CD4-positive, alpha-beta T cell treated with Interleukin-10 for 1 hour (primary cell): ENCODE measurements at places on chromosomes 12 and 14.

GRCh38 chr12:21906919-21907493 lies 34.2 kb downstream of the ABCC9 start:
- DNase-seq: no peak

GRCh38 chr14:86787717-86788116 lies 1205.3 kb downstream of the GALC start:
- no peak for DNase-seq

DNA sequence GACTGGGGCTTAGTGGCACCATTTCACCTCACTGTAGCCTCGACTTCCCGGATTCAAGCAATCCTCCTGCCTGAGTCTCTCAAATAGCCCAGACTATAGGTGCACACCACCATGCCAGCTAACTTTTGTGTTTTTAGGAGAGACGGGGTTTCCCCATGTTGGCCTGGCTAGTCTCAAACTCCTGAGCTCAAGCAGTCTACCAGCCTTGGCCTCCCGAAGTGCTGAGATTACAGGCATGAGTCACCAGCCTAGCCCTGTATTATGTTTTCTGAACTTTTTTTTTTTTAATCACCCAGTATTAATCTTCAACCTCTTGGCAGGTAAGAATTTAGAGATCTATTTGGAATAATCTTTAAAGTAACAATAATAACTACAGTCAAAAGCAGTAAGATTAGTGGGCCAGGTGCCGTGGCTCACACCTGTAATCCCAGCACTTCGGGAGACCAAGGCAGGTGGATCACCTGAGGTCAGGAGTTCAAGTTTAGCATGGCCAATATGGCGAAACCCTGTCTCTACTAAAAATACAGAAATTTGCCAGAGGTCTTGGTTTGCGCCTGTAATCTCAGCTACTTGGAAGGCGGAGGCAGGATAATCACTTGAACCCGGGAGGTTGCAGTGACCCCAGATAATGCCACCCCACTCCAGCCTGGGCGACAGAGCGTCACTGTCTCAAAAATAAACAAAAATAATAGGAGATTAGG lies 8.6 kb downstream of the NANOG start:
- no peak for DNase-seq

GRCh38 chr12:23001487-23001886 lies 376.5 kb downstream of the ETNK1 start:
- DNase-seq: no peak

GRCh38 chr12:95731519-95731958 lies 59.0 kb downstream of the NTN4 start:
- no peak for DNase-seq

DNA sequence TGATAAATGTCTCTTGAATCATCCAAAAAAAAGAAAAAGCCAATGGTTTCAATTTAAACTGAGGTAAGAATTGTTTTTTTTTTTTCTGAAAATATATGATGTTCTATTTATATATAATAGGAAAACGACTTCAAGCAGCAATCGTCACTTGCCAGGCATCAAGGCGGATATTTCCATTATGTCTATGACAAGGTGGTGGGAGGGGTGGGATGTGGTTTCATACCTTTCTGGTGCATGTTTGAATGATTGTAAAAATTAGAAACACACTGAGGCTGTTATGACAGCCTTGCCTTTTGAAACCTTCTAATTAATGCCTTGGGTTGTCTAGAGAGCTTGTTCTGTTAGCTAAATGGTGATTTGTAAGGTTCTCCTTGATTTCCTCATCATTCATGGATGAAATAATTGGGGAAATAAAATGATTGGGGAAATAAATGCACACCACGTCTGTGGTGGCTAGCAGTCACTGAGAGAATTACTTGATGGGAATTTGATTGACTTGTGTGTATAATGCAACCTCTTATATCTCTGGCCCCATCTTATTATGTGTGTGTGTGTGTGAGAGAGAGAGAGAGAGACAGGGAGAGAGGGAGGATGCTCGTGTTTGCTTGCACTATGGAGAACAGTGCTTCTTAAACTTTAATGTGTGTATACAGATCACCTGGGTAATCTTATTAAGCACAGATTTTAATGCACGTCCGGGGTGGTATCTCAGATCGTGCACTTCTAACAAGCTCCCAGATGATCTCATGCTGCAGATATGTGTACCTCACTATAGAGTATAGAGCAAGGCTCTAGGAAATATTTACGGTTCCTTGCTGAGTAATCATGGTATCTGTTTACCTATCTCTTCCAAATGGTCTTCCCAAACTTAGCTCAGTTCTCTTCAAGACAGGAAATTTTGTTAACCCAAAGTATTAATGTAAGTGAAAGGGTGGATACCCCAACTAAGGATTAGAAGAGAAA lies 502.6 kb downstream of the DIO2 start:
- DNase-seq: no peak

- DNase-seq: no peak
Observed at GRCh38 chr12:4203772-4204376, 69.7 kb upstream of the CCND2 start.

DNA sequence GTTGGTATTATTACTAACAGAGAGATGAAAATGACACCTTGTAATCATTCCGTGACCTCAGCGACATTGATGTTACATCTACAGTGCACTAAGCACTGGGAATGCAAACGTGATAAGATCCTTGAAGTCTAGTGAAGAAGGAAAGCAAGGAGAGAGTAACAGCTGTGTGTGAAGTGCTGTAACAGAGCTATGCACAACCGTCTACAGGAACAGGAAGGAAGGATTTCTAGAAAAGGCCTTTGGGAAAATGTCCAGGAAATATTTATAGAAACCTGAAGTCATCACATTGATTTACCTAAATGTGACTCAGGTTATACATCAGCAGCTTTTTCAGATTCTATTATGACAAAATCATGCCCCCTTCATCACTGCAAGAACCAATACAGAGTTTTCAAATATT lies 304.2 kb upstream of the AMIGO2 start:
- DNase-seq: no peak

GRCh38 chr12:332581-333205 lies 56.4 kb downstream of the KDM5A start:
- no peak for DNase-seq

DNA sequence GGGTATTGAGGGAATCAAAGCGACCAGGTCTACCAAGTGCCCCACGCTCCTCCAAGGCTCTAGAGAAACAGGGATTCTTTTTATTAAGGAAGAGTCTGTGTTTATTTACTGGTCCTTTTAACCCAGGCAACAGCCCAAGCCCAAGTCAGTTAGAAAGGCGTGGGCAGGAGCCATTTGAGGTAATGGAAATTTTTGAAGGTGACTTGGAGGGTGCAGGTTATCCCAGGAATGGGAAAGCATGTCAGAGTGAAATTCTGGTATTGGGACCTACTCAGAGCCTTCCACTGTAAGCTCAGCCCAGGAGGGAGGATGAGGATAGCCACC lies 2.9 kb downstream of the SLC6A12 start:
- no peak for DNase-seq

- no peak for DNase-seq
Observed at GRCh38 chr12:69512820-69513219, 42.6 kb downstream of the FRS2 start.

GRCh38 chr14:100605706-100606686 lies 18.8 kb upstream of the BEGAIN start:
- DNase-seq: no peak

GRCh38 chr12:132610051-132610759 lies at the start of gene LRCOL1:
TSS of gene LRCOL1 (minus strand) at chr12:132610582. CDS start at chr12:132606251, 4,331 bp downstream.
- no peak for DNase-seq

DNA sequence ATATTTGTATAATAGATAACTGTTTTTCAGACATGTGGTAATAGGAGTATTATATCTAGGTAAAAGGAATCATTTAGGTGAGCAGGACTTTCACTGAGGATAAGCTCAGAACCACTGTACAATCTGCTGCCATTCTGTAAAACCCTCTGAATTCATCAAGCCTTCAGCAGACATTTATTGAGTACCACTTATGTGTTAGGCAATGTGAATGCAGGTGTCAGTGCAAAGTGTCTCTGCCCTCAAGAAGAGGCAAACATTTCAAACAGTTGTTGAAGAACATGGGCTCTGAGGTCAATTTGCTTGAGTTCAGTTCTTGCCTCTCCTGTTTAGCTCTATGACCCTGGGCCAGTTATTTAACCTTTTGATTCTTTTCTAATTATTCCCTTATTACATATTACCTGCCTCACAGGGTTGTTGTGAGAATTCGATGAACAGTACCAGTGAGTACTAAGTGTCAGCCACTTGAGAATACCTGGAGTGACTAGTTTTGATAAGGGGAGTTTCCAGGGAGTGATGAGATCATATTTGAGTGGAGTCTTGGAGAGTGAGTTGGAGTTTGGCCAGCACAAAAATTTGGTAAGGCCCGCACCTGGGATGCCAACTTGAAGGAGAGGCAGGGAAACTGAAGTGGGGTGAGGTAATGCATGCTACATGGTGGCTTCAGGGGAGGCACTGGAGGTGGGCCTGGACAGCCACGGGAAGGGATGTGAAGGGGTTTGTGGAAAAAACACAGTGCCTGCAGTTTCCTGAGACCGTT lies 33.7 kb downstream of the RASSF8 start:
- DNase-seq: no peak

- no peak for DNase-seq
Observed at GRCh38 chr14:43161477-43161876, 1345.6 kb downstream of the FSCB start.

GRCh38 chr12:2336409-2336829 lies 283.6 kb downstream of the CACNA1C start:
- no peak for DNase-seq

DNA sequence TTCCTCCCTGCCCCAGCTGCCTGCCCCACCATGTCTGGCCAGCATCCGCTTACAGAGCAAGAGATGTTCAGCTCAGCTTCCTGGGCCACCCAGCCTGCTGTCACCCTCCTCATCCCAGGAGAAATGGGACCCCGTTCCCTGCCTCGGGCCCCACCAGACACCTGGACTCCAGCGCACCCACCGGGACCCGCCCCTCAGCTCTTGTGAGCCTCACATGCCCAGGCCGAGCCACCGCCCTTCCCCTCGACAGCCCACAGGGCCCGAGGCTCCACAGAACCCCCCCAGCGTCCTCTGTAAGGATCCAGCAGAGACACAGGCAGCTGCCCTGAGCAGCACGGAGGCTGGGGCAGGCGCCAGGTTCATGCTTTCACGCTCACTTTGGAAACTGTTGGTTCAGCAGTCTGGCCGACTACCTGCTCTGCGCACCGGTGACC lies 18.4 kb upstream of the C14orf180 start:
- DNase-seq: no peak

DNA sequence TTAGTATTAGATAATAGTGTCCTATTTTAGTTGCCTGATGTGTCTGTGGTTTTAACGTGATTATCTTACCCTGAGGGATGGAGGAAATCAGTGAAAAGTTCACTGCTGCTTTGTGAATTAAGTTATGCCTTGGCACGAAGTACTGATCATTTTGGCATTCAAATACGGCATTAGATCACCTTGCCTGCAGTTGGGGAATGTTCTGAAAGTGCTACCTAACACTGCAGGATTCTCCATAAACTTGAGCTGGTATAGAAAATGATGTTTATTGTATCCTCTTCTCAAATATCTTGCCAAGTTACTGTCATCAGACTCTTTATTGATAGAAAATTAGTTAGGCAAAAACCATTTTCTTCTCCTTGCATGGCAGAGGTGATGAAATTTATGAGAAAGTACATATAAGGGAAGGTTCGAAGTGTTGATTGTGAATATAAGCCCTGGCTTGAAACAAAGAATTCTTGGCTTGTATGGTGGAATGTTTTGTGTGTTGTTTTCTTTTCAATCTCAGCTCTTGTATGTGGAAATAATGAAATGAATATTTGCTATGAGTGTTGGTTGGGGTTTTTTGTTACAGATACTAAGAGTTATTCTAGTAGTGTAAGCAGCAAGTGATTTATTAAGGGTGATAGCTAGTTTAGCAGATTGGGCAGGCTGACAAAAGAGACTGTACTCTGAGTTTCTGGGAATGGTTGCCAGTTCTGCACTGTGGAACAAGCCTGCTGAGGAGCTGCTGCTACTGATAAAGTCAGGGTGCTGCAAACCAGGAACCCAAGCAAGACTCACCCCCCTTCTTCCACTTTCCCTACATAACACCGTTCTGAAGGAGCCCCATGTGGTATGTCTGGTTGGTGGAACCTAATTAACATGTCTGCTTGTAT lies 448.3 kb downstream of the PCNX1 start:
- no peak for DNase-seq

DNA sequence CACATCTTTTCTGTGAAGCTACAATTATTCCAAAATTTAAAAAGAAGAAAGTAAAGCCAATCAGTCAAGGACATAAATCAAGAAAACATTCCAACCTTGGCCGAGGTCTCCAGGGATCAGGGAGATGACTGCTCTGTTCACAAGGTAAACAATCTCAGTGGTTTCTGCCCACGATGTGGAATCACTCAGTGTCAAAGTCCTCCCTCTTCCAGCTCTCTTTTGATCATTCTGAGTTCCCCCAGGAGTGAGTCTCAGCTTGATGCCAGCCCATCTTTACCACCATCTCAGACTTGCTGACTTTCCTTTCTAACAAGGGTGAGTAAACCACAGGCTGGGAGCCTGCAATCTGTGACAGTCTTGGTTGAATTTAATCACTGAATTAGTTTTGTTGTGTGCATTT lies 4.8 kb upstream of the SERPINA9 start:
- DNase-seq: no peak

- peak; percentile 43 for DNase-seq
Observed at GRCh38 chr12:4293299-4293965, 19.9 kb downstream of the CCND2 start.

DNA sequence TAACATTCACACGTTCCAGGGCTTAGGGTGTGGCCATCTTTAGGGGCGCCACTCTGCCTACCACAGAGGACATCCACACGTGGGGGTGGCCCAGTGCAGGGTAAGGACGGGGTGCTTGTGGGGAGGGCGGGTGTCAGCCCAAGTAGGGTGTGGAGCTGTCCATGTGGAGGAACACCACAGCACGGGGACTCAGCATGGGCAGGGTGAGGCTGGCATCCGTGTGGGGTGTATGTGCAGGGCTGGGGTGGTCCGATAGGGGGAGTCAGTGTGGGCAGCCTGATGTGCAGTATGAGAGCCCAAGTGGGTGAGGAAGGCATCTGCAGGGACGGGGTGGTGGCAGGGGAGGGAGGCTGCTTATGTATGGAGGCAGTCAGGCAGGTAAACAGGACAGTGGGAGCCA lies 17.7 kb downstream of the PSMC1 start:
- DNase-seq: no peak

- no peak for DNase-seq
Observed at GRCh38 chr12:48810903-48811431, 7.3 kb upstream of the CACNB3 start.

DNA sequence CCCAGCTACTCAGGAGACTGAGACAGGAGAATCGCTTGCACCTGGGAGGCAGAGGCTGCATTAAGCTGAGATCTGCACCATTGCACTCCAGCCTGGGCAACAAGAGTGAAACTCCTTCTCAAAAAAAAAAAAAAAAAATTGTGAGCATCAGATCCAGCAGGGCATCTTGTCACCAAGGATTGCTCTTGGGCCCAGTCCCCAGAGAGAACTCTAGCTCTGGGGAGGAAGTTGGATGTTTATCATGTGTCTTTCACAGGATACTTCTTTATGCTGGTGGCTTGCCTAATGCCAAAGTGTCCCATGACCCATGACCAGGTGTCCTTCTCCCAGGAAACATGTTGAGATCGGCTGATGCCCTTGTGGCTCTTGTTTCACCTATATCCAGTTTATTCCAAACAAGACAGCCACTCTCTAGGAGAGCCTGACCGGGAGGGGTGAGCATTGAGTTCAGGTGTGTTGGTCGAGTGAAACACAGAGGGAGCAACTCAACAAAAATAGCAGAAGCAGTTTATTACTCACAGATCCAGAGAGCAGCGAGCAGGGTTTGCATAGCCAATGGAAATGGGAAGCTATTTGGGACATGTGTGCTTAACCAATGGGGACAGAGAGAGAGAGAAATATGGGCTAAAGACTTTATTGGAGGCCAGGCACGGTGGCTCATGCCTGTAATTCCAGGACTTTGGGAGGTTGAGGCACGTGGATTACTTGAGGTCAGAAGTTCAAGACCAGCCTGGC lies 6.6 kb upstream of the TCHP start:
- DNase-seq: no peak

GRCh38 chr12:71665090-71665463 lies 976 bp downstream of the THAP2 start:
- DNase-seq: no peak
